Naive thymus-derived CD4-positive, alpha-beta T cell (primary cell): ENCODE measurements at places on chromosomes 3 and 15.

GRCh38 chr3:159657629-159658028 lies 331.0 kb upstream of the IL12A start:
- no peak for DNase-seq

DNA sequence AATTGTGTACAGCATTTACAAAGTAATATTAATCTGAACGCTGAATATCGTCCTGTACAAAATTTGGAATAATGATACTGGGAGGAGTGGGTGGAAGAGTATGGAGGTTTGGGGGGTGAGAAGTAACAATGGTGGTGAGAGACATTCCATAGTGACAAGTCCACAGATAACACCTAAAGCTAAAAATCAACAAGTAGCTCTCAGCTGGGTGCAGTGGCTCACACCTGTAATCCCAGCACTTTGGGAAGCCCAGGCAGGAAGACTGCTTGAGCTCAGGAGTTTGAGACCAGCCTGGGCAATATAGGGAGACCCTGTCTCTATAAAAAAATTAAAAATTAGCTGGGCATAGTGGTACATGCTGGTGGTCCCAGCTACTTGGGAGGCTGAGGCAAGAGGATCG lies 5.1 kb downstream of the MRPS25 start:
- no peak for DNase-seq

- no peak for DNase-seq
Observed at GRCh38 chr3:176964661-176965060, 232.6 kb downstream of the TBL1XR1 start.

DNA sequence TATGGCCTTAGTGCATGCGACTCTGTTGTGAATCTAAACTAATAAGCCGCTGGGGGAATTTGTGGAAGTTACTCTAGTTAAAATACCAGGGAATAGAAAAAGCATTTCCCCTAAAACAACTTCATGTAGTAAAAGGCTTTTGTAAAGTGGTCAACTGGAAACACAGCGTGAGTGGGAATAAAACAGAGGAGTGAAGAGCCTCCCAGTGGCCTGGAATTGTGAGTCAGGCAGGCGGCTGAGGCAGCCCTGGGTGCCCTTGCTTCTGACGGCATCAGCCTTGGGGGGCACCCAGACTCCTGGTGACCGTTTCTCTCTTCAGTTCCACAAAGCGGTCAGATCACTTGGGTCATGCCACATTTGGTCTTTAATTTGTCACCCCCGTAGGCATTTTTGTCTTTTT lies 108.4 kb downstream of the GHSR start:
- no peak for DNase-seq

DNA sequence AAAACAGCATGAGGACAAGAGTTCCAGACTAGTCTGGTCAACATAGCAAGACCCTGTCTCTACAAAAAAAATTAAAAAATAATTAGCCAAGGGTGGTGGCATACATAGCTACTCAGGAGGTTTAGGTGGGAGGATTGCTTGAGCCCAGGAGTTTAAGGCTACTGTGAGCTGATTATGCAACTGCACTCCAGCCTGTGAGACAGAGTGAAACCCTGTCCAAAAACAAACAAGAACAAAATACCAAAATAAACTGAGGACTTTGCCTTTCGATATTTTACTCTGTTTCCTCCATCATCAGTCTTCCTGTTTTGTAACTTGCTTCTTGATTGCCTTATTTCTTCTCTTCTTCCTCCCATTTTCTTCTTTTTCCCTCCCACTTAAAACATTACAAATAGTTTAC lies 504.4 kb downstream of the ROBO1 start:
- DNase-seq: no peak

DNA sequence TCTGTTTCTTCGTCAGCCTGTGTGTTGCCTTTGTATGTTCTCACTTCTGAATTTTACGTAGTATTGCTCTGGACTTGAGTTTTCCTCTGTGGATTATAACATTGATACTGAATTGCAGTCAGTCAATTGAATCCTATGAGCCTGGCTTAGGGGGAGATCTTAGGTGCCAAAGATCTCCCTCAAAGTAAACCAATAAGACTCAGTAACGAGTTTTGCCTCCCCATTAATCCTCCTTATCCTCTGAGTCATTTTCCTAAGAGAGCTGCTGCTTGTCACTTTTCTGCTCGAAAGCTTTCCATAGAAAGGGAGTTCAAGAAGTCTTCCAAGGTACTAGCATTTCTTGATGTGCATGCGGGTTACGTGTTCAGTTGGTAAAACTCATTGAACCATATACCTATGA lies 126.4 kb downstream of the CHDH start:
- DNase-seq: no peak

GRCh38 chr3:47634996-47635395 lies 56.3 kb upstream of the CSPG5 start:
- DNase-seq: no peak

DNA sequence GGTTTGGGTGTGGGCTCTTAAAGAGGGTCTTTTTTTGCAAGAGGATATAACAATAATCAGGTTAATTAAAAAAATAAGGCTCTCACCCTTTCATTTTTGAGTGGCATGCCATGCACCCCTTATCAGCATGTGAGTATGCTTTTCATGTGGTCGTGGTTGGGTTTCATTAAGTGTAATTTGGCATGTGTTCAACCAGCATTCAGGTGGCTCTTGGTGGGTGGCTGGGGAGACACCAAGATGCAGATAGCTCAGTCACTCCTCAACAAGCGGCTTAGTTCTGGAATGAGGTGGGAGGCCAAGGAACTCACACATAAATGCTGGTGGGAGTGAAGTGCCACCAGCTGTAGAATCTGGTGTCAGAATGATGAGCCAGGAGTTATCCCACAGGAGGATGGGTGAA lies 66.8 kb downstream of the FLNB start:
- peak; percentile 55 for DNase-seq

DNA sequence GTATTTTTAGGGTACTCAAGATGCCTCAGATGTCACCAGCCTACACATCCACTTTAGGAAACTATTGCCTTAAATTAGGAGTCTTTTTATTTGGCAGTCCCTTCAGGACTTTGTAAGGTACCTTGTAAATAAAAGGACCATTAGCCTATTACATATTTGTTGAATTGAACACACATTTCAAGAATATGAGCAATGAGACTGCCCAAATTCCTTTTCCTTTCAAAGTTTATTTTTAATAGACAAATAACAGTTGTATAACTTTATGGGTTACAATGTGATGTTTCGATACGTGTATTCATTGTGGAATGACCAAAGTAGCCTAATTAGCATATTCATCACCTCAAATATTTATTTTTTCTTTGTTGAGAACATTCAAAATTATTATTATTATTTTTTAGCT lies 176.7 kb upstream of the PDZRN3 start:
- no peak for DNase-seq

- DNase-seq: no peak
Observed at GRCh38 chr3:100458814-100459213, 33.6 kb upstream of the TMEM45A start.

- DNase-seq: no peak
Observed at GRCh38 chr15:27660676-27661075, 438.4 kb downstream of the OCA2 start.
